ENCODE measurements at places on chromosomes 5 and 9. TPM values are rescaled to one million over a fixed set of nuclear protein-coding genes. Genes with fewer than 3 reads are reported as not detected.

DNA sequence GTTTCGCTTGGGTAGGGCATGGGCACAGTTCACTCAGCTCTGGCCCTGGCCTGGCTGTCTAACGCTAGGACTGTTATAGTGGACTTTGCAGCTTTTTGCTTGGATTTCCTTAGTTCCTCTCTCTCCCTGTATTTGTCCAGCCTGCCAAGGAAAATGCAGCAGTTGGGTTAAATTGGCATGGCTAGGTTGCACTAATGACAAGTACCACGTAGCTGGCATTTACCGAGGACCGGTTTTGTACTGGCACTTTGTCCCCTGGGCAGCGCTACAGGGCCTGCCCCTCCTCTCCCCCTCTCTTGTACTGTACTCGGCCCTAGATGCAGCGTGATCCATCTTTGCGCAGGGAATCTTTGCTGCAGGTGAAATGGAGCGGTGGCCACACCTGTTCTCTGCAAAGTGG lies 2.4 kb downstream of the WDR5 start:
- H3K36me3 ChIP-seq = peaks cover 40% of the 10 kb centered on the region
- H3K27ac ChIP-seq = no peak overlapping the region
- peak overlapping the region; percentile 90 for H3K4me3 ChIP-seq

GRCh38 chr5:170388818-170389549 lies at the start of gene KCNMB1:
TSS of gene KCNMB1 (minus strand) at chr5:170389367. CDS start at chr5:170385447, 3,920 bp downstream.
- no peaks in the 10 kb centered on the region for H3K4me1 ChIP-seq
- no peaks in the 10 kb centered on the region for H3K27me3 ChIP-seq
- no peaks in the 10 kb centered on the region for H3K36me3 ChIP-seq
- DNase-seq = peak; percentile 37

DNA sequence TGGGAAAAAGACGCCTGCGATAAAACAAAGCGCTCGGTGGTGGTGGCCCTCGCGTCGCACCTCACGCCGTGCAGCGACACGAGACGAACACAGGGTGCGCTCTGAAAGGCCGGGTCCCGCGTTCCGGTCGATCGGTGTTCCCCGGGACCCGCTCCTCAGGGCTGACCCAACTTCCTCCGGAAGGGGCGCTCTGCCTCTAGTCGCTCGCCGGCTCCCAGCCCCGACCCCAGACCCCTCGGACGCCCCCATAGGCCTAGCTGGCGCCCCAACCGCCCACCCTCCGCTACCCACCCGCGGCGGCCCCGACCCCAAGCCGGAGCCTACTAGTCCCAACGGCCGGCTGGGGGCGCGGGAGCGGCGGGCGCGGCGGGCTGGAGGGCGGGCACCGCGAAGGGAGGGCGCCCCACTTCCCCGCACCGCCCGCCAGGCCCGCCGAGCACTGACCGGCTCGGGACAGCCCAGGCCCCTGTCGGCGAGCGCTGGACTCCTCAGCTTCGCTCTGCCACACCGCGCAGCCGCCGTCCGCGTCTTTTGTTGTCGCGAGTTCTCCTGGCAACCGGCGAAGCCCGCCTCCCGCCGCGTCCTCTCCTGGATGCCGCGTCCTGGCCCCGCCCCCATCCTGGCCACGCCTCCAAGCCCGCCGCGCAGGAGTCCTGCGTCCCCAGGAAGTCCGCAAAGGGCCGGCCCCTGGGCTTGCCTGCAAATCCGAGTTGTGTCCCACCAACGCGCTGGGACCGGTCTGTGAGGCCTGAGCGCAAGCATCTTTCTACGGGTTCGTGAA lies at the start of gene KIF27:
KIF27 (minus strand) TSS at position 506 of the 781 bp plus-strand sequence. CDS start 5,841 bp downstream, outside the sequence.
- H3K4me1 ChIP-seq = no peaks in the 10 kb centered on the region
- no peaks in the 10 kb centered on the region for H3K36me3 ChIP-seq
- DNase-seq = peak; percentile 98

- H3K27ac ChIP-seq = no peak overlapping the region
- no peaks in the 10 kb centered on the region for H3K4me1 ChIP-seq
- H3K4me3 ChIP-seq = no peak overlapping the region
Measured at GRCh38 chr5:101977729-101978345, 318.2 kb downstream of the SLCO4C1 start.

- H3K4me1 ChIP-seq = no peaks in the 10 kb centered on the region
- H3K27ac ChIP-seq = no peak overlapping the region
- H3K4me3 ChIP-seq = no peak overlapping the region
- H3K36me3 ChIP-seq = no peaks in the 10 kb centered on the region
- DNase-seq = no peak
- H3K27me3 ChIP-seq = no peaks in the 10 kb centered on the region
Measured at GRCh38 chr5:60495644-60496520, 204.1 kb downstream of the DEPDC1B start.

- peak; percentile 86 for DNase-seq
- H3K27ac ChIP-seq = no peak overlapping the region
- no peaks in the 10 kb centered on the region for H3K36me3 ChIP-seq
Measured at GRCh38 chr5:149828161-149829011, 98.3 kb downstream of the PPARGC1B start.

- DNase-seq = no peak
- H3K36me3 ChIP-seq = no peaks in the 10 kb centered on the region
- no peak overlapping the region for H3K4me3 ChIP-seq
Measured at GRCh38 chr9:110319781-110320492, 17.7 kb downstream of the TXNDC8 start.

- no peak overlapping the region for H3K4me3 ChIP-seq
- no peak overlapping the region for H3K27ac ChIP-seq
- no peaks in the 10 kb centered on the region for H3K36me3 ChIP-seq
- DNase-seq = no peak
- H3K27me3 ChIP-seq = no peaks in the 10 kb centered on the region
- H3K4me1 ChIP-seq = no peaks in the 10 kb centered on the region
Measured at GRCh38 chr5:170538096-170538465, 34.3 kb downstream of the KCNIP1 start.

- no peaks in the 10 kb centered on the region for H3K36me3 ChIP-seq
- no peak overlapping the region for H3K27ac ChIP-seq
- no peaks in the 10 kb centered on the region for H3K27me3 ChIP-seq
- H3K4me3 ChIP-seq = no peak overlapping the region
- no peak for DNase-seq
Measured at GRCh38 chr5:30050056-30050815, 1143.2 kb upstream of the CDH6 start.

GRCh38 chr5:33565324-33565723 lies 124.6 kb downstream of the TARS1 start:
- peaks cover 6% of the 10 kb centered on the region for H3K4me1 ChIP-seq
- peaks cover 3% of the 10 kb centered on the region for H3K36me3 ChIP-seq
- no peak for DNase-seq
- no peak overlapping the region for H3K4me3 ChIP-seq
- H3K27ac ChIP-seq = no peak overlapping the region
- H3K27me3 ChIP-seq = no peaks in the 10 kb centered on the region

GRCh38 chr5:78845470-78845869 lies 139.6 kb downstream of the ARSB start:
- no peak overlapping the region for H3K4me3 ChIP-seq
- no peak overlapping the region for H3K27ac ChIP-seq
- DNase-seq = no peak
- no peaks in the 10 kb centered on the region for H3K36me3 ChIP-seq
- no peaks in the 10 kb centered on the region for H3K27me3 ChIP-seq

- H3K27me3 ChIP-seq = no peaks in the 10 kb centered on the region
- peak; percentile 91 for DNase-seq
- peaks cover 8% of the 10 kb centered on the region for H3K36me3 ChIP-seq
- no peaks in the 10 kb centered on the region for H3K4me1 ChIP-seq
- no peak overlapping the region for H3K4me3 ChIP-seq
Measured at GRCh38 chr9:93682155-93682968, 106.0 kb downstream of the PHF2 start.

DNA sequence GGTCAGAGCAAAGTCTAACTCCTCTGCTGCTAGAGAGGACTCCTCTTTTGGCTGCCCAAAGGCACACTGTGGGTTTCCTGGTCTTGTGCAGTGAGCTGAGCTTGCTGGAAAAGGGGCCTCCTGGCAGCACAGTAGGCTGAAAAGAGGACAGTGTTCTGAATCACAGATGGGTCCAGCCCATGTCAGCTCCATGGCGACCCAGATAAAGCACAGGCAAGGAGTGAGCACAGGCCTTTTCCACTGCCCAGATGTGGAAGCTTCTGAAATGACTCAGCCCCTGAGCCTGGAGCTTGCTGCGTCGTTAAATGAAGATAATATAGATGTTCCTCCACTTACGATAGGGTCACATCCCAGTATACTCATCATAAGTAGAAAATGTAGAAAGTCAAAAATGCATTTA lies 8.1 kb downstream of the CCDC180 start:
- no peak overlapping the region for H3K27ac ChIP-seq
- no peaks in the 10 kb centered on the region for H3K27me3 ChIP-seq
- H3K4me3 ChIP-seq = no peak overlapping the region
- DNase-seq = no peak
- no peaks in the 10 kb centered on the region for H3K4me1 ChIP-seq
- peaks cover 43% of the 10 kb centered on the region for H3K36me3 ChIP-seq

DNA sequence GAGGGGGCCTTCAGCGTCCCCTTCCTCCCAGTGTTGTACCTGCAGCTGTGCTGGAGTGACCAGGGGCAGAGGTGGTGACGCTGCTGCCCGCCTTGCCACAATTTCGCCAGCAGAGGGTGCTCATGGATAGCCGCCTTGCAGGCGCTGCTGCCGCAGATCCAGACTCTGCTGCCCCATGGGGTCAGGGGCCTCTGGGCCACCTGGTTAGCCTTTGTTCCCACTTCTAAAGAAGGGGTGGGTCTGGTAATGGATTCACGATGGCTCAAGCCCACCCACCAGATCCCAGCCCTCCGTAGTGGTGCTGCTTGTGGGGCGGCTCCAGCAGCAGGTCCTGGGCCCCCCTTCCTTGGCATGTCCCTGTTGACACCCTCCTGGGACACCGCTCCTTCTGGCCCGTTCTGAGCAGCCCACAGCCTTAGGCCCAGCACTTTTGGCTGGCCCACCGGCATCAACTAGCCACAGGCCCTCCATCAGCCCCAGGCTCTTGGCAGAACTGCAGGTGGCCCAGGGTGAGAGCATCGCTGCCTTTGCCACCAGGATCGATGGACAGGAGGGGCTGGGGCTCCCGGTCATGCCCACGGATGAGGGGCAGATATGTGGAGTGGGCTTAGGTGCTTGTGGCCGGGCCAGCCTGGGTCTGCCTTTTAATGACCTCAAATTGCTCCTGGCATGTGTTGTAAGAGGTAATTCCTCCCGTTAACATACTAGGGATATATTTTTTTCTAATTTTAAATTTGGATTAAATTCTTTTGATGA lies 57.2 kb downstream of the COL5A1 start:
- no peak overlapping the region for H3K4me3 ChIP-seq
- no peaks in the 10 kb centered on the region for H3K27me3 ChIP-seq
- H3K36me3 ChIP-seq = no peaks in the 10 kb centered on the region
- peak; percentile 95 for DNase-seq

- H3K27ac ChIP-seq = no peak overlapping the region
- no peaks in the 10 kb centered on the region for H3K27me3 ChIP-seq
- H3K4me3 ChIP-seq = no peak overlapping the region
- H3K36me3 ChIP-seq = no peaks in the 10 kb centered on the region
Measured at GRCh38 chr5:110625376-110625999, 101.0 kb downstream of the TMEM232 start.

DNA sequence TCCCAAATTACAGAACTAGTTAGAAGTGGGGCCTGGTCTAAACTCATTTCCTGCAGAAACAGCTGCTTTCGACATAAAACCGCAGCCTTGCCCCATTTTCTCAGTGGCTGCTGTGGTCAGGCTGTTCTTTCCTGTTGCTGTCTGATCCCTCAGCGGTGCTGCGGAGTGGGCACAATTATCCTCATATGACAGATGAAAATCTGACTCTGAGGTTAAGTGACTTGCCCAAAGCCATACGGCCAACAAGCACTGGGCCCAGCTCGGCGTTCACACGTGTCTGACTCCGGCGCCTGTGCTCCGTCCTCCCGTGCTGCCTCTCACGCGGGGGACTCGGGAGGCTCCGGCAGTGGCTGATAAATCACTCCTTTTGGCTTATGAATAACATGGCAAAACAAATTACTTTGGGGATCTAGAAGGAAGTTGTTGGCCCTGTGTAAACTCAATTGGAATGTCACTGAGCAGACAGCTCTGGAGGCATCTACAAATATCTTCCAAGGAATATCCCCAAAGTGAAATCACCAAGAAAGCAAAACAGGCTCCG lies 142.6 kb upstream of the LMX1B start:
- no peaks in the 10 kb centered on the region for H3K27me3 ChIP-seq
- no peak overlapping the region for H3K27ac ChIP-seq
- H3K4me3 ChIP-seq = no peak overlapping the region
- DNase-seq = no peak
- H3K4me1 ChIP-seq = no peaks in the 10 kb centered on the region
- no peaks in the 10 kb centered on the region for H3K36me3 ChIP-seq

DNA sequence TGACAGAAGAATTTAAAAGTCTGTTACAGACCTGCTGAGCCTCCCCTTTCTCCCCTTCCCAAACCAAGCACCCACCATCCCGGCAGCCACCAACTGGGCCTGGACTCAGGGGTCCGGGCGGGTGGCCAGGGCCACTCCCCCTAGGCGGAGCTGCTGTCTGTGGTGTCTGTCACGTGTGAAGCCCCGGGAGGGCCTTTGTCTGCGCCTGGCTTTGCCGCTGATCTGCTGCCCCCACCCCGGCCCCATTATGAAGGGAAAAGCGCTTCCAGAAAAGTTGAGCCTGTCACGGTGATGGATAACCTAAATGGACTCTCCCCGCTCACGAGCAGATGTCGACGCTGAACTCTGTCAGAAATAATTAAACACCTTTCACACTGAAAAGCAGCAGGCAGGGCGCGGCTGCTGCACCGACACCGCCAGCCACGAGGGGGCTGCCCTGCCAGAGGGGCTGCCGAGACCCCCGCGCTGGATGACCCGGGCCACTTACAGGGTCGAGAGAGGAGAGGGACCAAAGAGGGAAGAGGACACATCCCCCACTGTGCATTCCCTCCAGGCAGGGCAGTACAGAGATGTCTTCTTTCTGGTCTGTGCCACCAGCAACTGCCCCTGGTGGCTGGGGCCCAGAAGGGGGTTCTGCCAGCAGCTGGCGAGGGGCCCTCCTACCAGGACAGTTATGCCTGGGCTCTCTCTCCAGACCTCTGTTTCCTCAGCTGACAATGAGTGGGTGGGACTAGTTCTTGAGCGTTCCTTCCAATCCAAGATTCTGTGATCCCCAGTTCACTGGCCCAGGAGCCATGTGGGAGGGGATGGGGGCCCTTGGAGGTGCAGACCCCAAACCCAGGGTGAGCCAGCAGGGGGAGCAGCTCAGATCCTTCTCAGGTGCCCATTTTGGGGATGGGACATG lies 36.0 kb upstream of the BARHL1 start:
- no peaks in the 10 kb centered on the region for H3K27me3 ChIP-seq
- no peaks in the 10 kb centered on the region for H3K4me1 ChIP-seq
- no peaks in the 10 kb centered on the region for H3K36me3 ChIP-seq
- DNase-seq = peak; percentile 74
- peak overlapping the region; percentile 80 for H3K4me3 ChIP-seq

FAM78A gene
- total RNA-seq = 2.1 TPM

GRK6 gene
- total RNA-seq = 75.2 TPM

ECSCR gene
- 1.6 TPM for total RNA-seq

LCN2 gene
- not detected for total RNA-seq

GPR21 gene
- 1.0 TPM for total RNA-seq

RNF208 gene
- 7.7 TPM for total RNA-seq

BNC2 gene
- 40.8 TPM for total RNA-seq

SSBP2 gene
- 35.6 TPM for total RNA-seq

SREK1IP1 gene
- 28.6 TPM for total RNA-seq

PKN3 gene
- 23.8 TPM for total RNA-seq

C1QTNF2 gene
- 0.53 TPM for total RNA-seq

All from H9 (cell line).